ENCODE measurements at places on chromosomes 7 and 10.

DNA sequence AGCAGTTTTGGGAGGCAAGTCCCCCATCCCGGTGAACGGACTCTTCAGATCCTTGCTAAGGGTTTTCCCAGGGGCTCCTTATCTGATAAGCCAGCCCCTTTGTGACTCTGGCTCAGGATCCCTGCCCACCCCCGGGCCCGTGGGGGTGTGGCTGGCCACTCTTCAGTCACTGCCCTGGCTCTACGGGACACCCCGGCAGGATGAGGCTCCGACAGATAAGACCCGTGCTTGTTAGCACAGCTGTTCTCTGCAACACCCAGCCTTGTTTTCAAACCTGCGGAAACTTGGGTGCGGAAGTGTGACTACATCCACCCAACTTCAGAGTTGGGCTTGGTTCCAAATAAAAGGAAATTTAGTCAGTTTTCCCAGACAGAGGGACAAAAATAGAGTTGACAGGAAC is 66.7 kb upstream of the PODXL start:
- DNase-seq, result no peak

DNA sequence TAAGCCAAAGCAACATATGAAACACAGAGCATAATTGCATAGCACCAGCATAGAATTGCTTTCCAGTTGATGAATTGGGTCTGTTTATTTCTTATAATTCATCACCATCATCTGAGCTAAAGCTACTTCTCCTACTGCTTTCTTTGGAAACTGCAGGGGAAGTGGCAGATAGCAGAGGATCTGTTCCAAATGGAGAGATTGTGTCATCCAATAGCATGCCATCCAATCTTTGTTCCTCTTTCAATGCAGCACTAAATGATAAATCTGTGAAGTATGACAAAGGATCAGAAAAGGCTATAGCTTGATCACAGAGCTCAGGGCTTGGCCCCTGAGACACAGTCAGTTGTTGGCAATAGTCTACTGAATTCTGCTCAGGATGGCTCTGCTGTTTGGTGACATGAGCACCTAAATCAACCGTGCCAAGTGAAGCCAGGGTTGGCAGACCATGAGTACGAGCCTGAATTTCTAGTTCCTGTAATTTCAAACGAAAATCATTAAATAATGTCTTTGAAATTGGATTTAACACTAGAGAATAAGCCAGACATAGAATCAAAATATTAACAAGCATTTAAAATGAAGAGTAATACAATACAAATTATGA is 90.0 kb downstream of the TFEC start:
- DNase-seq, result no peak

DNA sequence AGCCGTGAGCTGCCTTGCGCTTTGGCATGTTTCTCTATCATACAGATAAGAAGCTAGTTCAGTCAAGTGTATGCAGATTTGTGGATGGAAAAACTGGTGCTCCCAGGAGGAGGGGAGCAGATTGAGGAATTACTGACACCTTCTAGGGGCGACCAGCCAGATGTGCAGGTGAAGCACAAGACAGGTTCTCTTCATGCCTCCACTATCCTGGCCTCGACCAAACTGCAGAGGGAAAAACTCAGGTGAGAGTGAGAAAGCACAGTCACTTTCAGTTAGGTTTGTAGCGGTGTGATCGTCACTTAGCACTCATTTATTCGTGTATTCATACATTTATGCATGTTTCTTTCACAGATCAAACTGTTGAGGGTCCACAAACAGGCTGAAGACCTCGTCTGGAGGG is 600 bp upstream of the DBNL start:
- DNase-seq, result no peak

DNA sequence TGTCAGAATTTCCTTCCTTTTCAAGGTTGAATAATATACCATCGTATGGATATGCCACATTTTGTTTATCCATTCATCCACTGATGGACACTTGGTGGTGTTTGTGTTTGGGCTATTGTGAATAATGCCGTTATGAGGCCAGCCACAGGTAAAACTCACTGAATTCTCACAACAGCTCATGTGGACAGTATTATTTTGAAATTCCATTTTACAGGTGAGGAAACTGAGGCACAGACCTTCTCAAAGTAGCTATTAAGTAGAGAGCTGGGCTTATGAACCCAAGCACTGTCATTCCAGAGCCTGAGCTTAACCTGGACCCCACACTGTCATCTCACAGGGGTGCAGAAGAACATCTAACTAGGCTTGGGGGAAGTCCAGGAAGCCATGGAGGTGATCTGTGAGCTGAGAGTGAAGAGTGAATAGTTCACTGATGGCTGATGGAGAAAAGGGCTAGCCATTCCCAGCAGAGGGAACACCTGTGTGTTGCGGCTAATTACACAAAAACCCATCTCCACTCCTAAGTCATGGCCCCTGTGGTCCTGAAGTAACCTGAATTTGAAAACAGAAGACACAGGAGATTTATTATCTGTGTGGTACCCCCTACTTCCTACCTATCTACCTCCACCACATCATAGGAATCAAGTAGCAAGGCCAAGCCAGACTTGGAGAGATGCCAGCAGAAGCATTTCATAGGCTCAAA is 8.7 kb downstream of the INMT start:
- peak; percentile 48 for DNase-seq

DNA sequence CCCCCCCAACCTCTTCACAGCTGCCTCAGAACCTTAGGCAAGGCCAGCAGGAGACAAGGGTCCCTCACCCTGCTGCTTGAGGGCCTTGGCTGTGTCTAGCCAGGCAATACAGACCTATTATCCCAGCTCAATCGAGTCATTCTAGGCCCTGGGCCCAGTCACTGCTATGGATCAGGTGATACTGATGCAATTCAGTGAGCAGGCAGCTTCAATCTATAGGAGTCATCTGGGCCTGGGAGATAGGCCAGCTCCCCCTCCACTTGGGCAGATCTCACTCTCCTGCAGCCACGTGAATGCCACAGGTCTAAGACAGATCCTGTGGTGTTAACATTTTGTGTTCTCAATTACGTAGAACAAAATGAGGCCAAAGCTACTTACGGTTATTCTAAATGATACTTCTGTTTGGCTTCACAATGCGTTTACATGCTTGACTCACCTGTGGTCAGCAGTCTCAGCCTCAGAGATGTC is 68.0 kb upstream of the LRRC4 start:
- DNase-seq, result peak; percentile 23

DNA sequence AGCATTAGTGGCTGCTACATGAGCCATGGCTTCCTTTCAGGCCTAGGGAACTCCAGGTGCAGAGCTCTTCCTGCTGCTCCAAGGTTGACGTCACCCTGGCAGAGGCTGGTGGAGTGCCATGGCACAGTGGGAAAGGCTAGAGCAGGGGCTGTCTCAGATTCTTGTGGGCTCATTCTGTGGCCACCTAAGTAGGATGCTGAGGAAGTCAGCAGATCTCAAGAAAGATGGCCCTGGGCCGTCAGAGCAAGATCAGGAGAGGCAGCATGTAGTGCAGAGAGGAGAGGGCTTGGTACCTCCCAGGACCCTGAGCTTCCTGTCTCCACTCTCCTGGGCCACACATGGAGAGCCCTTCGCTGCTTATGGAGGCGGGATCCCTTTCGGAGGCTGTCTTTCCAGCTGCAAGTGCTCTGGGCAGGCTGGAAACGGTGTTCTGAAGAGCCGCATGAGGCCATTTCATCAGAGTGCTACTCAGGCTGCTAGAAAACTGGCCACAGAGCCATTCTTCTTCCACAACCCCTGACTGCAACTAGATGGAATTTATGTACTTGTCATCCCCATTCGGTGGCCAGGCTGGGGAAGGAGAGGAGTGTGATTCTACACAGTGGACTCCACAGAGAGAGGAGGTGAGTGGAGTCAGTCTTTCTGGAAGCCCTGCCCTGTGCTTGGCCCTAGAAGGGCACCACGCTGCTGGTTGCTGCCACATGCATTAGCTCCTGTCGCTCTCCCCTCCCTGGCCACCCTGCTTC is 304.2 kb downstream of the RPS24 start:
- DNase-seq, result no peak

- no peak for DNase-seq
Observed at GRCh38 chr10:31000867-31001266, 30.8 kb downstream of the ZNF438 start.

DNA sequence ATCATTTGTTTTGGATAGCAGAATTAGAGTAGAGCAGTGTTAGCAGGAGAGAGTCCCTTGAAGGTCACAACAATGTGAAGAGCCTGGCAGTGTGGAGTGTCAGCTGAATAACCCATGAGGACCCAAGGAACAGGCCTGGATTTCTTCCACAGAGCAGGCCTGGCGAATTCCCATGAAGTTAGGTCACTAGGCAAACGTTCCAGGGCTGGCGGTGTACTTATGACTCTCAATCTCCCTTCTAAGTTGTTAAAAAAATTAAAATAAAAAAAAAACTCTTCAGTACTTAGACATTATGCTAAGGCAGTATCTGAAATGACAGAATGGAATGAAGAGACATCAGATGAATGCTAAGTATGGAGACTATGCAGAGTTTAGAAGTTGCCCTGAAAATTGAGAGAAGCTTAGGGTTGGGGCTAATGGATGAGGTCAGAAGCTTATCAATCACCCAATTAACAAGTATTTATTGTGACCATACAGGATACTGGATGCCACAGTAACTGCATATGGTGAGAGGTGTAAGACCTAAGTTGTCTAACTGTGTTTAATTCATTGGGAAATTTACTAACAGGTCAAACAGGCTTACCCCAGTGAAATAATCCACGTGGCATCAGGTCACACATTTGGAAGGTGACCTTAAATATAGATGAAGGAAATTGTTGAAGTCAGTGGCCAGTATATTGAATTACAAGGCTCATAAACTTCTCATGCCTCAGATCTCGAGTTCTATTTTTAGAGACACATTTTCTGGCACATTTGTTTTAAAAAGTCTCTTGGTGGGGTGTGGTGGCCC is 126.2 kb upstream of the NRP1 start:
- no peak for DNase-seq

DNA sequence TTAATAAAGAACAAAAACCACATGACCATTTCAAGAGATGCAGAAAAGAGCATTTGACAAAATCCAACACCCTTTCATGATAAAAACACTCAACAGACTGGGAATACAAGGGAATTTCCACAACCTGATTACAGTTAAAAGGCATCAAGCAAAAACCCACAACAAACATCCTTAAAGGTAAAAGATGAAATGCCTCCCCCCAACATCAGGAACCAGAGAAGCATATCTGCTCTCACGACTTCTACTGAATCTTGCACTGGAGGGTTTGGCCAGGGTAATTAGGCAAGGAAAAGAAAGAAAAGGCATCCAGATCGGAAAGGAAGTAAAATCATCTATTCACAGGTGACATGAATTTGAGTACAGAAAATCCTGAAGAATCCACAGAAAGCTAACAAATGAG is 59.5 kb upstream of the SFMBT2 start:
- no peak for DNase-seq

DNA sequence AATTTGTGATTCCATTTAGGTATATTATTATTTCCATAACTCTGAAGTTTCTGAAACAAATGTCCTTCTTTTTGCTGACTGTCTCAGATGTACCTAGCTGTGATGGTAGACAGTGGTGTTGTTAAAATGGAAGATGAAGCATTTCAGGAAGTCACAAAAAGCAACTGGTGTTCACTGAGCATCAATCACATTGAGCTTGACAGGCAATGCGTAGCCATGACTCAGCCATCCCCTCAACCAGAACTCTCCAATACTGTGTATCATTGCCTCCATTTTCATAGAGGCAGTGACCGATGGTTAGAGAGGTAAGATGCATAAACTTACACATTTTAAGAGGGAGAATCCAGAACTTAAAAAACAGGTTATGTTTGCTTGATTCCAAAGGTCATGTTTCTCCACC is 434.0 kb downstream of the INHBA start:
- no peak for DNase-seq

- DNase-seq, result no peak
Observed at GRCh38 chr7:154592388-154592787, 410.5 kb downstream of the PAXIP1 start.

DNA sequence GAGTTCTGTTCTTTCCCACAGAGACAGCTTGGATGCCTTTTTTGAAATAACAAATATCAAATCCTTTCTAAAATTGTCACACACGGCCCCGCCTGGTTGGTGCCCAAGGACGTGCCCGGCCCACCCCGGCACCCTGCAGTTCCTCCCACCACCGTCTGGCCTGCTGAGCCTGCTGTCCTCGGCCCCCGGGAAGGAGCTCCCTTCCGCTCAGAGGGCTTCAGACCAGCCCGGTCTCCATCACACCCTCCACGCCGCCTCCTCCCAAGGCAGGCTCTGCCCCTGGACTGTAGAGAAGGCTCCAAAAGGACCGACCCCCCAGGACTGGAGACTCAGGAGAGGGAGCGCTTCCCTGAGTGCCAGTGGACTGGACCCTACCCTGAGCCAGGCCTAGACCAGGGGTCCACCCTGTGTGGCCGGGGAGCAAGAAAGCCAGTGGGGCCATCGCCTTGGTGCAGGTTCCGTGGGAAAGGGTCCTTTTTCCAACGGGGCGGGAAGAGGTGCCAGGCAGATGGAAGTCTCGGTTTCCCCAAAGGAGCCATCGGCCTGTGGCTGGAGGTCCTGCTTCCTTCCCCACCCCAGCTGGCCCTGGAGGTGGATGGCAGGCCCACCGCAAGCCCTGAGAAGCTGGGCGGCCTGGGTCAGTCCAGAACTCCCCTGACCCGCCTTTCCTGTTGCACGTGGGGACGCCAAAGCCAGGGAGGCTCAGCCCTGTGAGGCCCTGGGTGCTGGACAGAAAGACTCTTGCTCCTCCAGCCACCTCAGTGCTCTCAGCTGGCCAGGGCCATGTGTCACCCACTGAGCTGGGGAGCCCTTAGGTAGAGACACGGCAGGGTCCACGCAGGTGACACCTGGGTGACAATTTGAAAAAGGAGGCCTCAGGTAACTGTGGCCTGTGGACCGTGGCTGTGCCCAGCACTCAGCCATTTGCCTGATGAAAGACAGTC is 69.8 kb downstream of the PWWP2B start:
- no peak for DNase-seq

DNA sequence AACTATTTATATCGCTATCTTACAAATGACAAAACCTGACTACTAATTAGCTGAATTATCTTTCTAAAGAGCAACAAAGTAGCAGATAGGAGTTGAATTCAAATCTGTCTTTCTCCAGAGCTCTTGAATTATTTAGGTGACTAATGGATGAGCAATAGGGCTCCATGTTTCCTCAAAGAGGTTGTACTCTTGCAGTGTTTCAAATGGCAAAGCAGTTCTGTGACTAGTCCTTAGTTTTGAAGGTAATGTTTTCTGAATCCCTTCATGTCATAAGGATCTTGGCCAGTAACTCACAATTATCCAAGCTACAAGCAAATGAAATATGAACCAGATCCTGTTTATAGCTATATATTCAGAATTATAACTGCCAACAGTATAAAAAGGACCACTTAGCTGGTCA is 999.7 kb downstream of the NRG3 start:
- DNase-seq, result no peak

- DNase-seq, result no peak
Observed at GRCh38 chr10:12603766-12604470, 254.6 kb downstream of the CAMK1D start.

DNA sequence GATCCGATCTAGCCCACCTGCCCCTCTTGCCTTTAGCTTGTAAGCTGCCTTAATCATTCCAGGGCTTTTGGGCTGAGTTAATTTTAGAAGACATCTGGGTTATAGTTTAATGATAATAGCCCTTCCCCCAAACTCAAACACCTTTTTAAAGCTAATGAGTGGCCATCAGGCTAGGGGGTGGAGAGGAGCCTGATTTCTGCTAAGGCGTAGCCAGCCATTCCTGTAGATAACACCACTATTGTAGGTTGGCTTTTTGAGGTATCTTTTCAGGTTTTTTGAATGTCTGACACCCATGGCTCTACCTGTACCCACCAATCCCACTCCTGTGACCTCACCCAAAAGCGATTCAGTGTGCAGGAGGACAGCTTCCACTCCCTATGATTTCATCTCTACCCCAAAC is 7.6 kb upstream of the SYPL1 start:
- DNase-seq, result no peak

All from DMS79 treated with DMSO at 0.1 percent for 48 hours (cell line).